Mammary epithelial cell (primary cell): ENCODE measurements at places on chromosomes 3 and 15. TPM values are rescaled to one million over a fixed set of nuclear protein-coding genes. Genes with fewer than 3 reads are reported as not detected.

SPINT1 gene
- polyA plus RNA-seq = 204 TPM

SEMA3G gene
- 0.24 TPM for polyA plus RNA-seq

RPL39L gene
- 19.4 TPM for polyA plus RNA-seq

RRP9 gene
- polyA plus RNA-seq = 42.5 TPM

IGF1R gene
- 20.7 TPM for polyA plus RNA-seq

USP19 gene
- polyA plus RNA-seq = 25.1 TPM

ZIC4 gene
- polyA plus RNA-seq = not detected

STRA6 gene
- 0.15 TPM for polyA plus RNA-seq

DNA sequence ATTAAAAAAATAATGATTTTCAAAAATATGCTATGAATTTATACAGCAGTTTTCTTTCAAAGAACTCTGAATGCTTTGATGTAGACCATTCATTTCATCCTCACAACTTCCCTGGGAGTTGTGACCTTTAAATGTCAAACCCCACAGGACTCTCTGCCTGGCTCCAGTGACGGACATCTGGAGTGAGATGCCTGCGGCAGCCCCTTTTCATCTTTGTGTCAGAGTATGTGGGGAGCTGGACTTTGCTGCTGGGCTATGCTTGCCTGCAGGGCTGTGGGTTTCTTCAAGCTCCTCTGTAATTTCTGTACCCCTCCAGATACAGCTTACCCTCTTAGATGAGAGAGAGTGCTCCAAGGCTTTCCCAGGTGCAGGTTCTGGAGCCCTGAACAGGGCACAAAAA, 70.6 kb upstream of the RASGRP1 start:
- DNase-seq = no peak

GRCh38 chr3:122530164-122530563, 15.4 kb upstream of the KPNA1 start:
- no peak for DNase-seq

GRCh38 chr3:114034787-114035545, 21.4 kb downstream of the CCDC191 start:
- DNase-seq = no peak

GRCh38 chr3:96209699-96210098, 604.7 kb upstream of the EPHA6 start:
- DNase-seq = peak; percentile 67

DNA sequence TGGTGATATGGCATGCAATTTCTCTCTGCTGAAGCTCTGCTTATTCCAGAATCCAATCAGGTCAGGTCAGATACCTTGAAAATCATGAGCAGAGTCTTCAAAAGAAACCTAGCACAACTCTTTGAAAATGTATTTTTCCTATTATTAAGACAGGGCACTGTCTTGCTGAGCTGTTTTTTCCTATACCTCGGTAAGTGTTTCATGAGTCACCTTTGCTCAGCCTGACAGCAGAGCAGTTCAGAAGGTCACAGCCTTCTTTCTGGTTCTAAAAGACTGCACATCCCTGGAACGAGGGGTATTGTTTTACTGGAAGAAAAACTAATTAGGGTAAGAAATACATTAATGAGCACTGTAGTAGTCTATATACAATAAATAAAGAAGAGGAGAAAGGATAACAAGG, 422.0 kb downstream of the SOX2 start:
- peak; percentile 16 for DNase-seq

GRCh38 chr3:191634902-191635301, 173.9 kb downstream of the PYDC2 start:
- DNase-seq = no peak

DNA sequence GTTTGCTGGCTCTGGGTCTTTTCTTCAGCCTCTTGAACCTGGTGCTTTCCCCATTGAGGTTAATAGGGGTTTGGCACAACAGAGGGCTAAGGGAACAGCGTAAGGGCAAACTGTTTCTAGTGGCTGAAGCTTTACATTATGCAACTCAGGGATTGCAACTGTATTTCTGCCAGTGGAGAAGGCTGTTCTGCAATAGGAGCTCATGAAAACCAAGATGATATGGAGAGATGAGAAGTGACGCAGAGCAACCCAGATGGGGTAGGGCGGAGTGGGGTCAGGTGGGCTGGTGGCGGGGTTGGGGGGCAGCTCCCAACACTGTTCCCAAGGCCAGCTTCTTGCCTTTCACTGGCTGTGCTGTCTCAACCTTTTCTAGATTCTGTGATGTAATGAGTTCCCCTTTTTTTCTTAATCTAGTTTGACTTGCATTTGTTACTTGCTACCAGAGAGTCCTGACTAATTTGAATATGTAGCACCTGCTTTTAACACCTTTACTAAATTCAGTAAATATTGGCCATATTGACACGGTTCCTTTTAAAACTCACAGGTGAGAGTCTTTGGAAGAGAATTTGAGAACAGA, 7.2 kb downstream of the GXYLT2 start:
- no peak for DNase-seq

DNA sequence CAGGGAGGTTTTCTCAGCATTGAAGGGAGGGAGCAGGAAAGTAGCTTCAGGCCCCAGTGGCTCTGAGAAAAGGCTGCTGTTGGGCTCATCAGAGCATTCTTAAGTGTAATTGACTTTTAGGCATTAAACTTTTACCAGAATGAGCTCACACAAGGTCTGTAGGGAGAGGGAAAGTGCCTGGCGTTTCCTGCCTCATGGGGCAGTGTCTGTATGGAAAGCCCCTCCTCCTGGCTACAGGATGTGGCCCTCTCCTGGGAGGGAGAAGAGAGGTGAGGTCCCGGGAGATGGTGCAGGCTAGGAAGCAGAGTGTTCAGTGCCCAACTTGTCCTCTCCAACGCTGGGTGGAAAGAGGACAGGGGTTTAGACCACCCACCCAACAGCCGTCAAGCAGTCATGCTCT, 21.3 kb upstream of the SCN10A start:
- no peak for DNase-seq

DNA sequence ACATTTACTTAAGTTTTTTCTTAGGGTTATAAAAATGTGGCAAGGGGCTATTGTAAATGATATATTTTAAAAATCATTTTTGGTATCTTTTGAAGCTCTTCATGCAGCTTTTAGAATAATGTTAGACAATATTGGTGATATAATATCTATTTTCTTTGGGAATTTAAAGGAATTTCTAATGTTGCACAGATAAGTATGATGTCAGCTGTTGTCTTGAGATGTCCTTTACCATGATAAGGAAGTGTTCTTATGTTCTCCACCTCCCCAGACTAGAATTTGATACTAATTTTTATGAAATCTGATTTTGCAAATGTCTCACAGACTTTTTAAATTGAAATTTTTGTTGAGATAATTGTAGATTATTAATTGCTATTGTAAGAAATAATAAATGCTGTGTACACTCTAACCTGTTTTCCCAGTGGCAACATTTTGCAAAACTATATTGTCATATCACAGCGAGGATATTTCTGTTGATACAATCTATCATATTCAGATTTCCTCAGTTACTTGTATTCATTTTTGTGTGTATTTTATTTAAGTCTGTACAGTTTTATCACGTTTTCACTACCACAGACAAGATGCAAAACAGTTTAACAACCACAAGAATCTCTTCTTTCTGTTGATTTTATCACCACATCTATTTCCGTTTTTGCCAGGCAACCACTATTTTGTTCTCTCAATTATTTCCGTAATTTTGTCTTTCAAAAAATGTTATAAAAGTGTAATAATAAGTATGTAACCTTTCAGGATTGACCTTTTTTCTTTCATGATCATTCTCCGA, 55.4 kb downstream of the SPRED1 start:
- DNase-seq = no peak

DNA sequence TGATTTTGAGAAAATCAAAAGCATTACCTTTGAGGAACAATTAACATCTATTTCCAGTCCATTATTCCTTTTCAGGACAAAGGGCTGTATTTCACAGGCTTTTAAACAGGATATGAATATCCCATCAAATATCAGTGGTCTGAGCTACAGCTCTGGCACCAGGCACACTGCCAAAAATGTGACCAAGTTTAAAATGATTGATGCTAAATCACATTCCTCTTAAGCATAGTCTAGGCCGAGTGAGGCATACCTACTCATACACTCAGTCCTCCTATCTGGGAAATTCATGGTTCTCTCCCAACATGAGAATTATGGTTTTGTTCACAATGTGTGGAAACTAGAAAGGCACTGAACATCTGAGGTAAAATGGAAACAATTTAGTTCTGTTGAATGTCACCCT, 683.5 kb downstream of the TUSC7 start:
- no peak for DNase-seq

DNA sequence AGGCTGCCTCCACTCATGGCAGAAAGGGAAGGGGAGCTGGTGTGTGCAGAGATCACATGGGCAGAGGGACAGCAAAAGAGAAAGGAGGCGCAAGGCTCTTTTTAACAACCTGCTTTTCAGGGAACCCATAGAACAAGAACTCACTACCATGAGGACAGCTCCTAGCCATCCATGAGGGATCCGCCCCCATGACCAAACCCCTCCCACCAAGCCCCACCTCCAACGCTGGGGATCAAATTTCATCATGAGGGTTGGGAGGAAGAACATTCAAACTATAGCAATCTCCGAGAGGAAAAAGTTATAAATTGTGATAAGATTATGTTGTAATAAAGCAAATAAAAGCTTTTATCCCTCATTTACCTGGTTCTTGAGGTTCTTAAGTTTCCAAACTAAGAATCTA, 84.7 kb upstream of the LMCD1 start:
- DNase-seq = peak; percentile 31

DNA sequence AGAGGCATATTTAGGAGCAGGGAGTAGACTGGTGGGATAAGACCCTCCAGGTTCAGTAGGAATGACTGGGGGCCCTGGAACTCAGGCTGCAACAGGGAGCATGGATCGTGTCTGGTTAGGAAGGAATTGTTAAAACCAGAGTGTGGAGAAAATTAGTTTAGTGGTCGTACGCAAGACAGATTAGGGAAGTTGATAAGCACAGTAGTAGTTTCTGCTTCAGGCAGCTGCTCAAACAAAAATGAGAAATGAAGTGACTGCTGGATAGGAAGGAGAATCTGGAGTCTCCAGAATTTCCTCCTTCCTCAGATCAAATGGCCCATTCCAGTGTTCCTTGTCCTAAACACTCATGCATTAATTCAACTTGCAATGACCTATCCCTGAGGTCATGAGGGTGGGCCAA, 11.2 kb downstream of the MYD88 start:
- no peak for DNase-seq

- DNase-seq = no peak
Measured at GRCh38 chr3:172846103-172846561, 95.6 kb downstream of the ECT2 start.

DNA sequence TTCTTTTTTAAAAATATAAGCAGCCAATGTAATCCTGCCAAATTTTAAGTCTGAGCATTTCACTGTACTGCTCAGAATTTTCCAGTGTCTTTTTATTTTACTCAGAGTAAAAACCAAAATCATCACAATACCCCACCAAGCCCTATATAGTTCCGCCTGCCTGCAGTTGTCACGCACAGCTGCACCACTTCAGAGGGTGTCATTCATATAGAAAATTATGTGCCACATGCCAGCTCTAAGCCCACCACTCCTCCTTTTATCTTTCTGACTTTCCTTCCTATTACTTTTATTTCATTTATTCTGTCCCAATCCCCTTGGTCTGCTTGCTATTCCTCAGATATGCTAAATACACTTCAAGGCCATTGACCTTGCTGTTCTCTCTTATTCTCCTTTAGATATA, 233.1 kb upstream of the DPPA4 start:
- no peak for DNase-seq

DNA sequence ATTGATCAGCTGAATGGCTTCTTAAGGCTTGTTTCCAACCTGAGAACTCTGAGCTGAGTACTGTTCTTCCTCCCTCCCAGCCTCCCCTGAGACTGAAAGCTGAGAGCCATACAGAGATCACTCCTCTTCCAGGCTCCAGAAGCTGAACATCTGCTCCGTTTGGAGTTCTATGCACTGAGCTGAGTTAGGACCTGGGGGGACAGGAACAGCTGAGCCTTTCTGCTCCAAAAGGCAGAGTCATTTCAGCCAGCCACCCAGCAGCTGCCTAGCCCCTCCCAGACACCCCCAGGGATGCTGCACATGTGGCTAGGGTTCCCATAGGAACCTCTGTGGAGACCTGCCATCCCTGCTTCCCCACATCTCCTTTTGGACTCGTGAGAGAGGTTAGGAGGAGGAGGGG, 64.2 kb upstream of the GLCE start:
- no peak for DNase-seq

- no peak for DNase-seq
Measured at GRCh38 chr15:33941279-33942063, 26.8 kb upstream of the CHRM5 start.

- no peak for DNase-seq
Measured at GRCh38 chr15:80609512-80609946, 85.6 kb upstream of the ABHD17C start.

DNA sequence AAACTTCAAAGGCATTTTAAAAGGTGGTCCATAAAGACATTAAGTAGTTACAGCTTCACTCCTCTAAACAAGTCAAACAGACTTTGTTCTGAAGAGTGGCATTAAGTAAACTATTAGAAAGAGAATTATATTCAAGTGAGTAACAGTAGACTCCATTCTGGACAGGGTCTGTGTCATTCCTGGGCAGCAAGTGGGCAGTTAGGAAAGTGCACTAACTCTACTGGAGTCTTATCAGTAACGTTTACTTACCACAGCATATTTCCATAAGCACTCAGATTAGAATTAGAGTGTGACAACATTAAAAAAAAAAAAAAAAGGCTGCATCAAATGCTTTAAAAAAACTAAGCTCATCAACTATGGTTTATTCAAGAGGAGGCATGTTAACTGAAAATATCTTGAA, 10.6 kb downstream of the UBR1 start:
- DNase-seq = no peak

GRCh38 chr3:149245738-149246451, 24.3 kb upstream of the CP start:
- DNase-seq = peak; percentile 75

- DNase-seq = no peak
Measured at GRCh38 chr3:152038490-152038889, 165.0 kb downstream of the SUCNR1 start.

DNA sequence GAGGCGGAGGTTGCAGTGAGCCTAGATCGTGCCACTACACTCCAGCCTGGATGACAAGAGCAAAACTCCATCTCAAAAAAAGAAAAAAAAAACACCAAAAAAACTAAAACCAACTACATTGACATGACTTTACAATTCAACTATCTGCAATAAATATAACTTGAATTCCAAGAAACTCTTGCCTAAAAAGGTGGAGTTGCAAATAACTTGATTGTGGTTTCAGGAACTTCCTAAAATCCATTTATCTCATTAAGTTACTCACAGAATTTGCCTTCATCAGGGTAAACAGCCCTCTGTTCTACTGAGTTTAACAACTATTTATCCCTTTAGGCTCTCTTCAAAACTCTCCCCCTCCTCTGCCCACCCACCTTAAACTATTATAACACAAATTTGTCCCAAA, 2.7 kb upstream of the MAPK6 start:
- DNase-seq = no peak

- DNase-seq = peak; percentile 92
Measured at GRCh38 chr15:64883997-64884511, 27.6 kb upstream of the ANKDD1A start.

GRCh38 chr3:30343861-30344260, 262.5 kb upstream of the TGFBR2 start:
- DNase-seq = no peak

GRCh38 chr3:65200310-65200970, 512.6 kb upstream of the ADAMTS9 start:
- DNase-seq = no peak
